ENCODE measurements at places on chromosomes 3 and 15.

DNA sequence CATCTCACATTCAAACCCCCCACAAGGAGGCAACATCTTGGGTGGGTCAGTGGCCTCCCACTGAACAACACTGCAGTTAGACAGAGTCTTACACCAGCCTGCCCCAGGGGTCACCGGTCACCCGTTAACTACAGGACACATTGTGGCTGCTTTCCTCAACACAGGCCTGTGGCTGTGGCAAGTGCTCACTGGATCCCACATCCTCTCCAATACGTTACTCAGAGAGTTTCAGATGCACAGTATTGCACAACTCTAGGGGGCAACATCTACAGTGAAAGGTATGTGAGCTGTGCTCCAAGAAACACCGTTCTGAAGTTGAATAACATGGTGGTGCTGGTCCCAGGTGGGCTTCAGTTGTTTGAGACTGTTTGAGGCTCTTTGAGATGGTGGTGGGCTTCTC is 41.0 kb downstream of the CTDSPL start:
- DNase-seq: no peak

- DNase-seq: no peak
Observed at GRCh38 chr3:170352936-170353335, 4.6 kb upstream of the SKIL start.

DNA sequence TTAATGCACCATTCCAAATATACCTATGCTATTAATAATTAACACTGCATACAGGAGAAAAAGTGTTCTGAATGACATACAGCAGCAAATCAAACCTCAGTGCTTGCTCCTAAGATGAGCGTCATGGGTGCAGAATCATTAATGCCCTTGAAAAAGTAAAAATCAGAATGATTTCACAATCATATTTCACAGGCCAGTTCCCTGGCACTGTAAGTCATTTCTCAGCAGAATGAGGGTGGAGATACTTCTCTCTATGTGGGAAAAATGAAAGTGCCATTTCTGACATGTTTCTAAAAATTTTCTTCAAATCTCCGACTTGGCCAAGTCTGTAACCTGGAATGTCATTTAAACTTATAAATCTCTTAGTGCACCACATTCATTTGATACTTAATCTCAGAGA is 549.8 kb upstream of the AGTR1 start:
- no peak for DNase-seq

DNA sequence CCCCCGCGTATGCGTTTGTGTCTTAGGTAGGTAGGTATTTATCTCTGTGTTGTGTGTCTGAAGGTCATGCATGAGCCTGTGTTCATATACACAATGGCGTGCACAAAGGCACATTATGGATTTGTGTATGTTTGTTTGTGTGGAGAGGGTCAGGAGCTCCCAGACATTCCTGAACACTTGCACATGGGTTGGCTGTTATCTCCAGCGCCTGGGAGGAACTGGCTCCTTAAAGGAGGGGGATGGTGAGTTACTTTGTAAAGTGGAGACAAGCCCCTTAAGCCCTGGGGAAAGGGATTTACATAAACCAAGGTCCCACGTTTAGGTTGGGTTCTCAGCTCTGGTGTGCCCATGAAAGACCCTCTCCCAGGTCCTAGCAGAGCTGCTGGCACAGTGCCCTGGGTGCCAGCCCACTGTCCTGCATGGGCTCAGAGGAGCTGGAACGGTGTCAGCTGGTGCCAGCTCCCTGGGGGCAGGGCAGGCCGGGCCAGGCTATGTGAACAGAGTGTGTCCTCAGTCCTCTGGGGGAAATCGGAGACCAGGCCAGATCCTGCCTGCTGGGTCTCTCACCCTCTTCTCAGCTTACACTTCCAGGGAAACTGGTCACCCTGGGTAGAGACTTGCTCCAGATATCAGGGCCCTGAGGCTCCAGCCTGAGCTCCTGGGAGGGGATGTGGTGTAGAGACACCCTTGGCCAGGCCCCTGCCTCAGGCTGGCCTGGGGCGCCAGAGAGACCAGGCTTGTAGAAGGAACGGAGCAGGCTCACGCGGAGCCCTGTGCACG is 25.1 kb downstream of the SNX33 start:
- peak; percentile 76 for DNase-seq

DNA sequence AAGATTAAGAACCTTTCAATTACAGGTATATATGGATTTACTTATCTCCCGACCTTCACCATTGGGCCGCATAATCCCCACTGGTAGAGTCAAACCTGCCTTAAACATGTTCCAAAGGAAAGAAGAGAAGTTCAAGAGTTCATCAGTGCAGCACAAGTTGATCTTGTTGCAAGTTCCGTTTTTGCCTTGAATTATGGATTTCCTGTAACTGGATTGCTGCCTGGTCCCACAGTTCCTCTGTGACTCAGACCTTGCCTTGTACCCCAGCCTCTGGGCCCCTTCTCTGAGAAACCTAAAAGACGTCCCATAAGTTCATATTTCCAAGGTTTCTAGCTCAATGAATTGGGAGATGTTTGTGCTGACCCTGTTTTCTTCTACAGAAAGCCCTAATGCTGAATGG is 112.5 kb upstream of the THBS1 start:
- no peak for DNase-seq

DNA sequence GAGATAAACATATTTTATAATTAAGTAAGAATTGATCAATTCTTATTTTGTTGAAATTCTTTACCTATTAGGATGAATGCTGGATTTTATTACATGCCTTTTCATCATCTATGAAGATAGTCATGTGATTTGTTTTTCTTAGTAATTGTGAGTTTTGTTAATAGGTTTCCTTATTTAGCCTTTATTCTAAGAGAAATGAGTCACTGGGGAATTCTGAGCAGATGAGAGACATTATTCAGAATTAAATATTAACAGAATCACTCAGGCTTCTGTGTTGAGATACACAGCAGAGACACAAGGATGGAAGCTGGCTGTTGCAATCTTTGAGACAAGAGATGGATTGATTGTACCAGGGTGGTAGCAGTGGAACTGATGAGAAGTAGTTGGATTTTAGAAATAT is 7.4 kb upstream of the ANO10 start:
- no peak for DNase-seq

- DNase-seq: no peak
Observed at GRCh38 chr3:94643400-94643799, 580.5 kb downstream of the NSUN3 start.

DNA sequence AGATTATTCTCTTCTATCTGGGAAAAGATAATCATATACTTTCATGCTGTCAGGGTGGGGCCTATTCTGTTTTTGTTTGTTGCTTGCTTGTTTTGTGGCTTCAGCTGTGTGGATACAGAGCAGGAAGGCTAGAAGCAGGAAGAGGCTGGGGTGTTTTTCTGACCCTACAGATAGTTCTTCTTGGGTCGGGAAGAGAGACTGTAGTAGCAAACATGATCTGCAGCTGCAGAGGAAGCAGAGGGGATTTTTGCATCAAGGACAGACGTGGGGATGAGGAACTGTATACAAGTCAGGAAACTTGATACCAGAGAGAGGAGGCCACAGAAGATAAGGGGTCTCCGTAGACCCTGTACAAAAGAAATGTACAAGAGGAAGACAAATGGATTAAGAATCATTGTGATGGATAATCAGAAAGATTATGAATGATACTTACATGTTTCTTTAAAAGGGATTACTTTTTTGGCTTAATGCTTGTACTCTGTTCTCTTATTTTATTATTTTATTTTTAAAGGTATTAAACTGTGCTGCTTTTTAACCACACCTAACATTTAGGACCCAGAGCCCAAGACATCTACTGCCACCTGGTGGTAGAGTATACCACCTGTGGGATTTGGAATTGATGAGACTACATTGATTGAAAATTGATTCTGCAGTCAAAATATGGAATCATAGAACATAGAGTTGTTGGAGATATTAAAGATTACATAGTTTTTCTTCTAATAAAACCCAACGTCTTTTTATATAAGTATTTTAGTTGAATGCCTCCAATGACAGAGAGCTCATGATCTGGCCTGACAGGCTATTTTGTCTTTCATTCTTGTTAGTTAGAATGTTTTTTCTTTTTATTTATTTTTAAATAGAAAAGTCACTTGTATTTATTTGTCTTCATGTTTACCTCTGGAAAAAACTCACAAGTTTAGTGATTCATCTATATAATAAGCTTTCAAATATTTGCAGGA is 87.3 kb upstream of the ROPN1 start:
- no peak for DNase-seq

DNA sequence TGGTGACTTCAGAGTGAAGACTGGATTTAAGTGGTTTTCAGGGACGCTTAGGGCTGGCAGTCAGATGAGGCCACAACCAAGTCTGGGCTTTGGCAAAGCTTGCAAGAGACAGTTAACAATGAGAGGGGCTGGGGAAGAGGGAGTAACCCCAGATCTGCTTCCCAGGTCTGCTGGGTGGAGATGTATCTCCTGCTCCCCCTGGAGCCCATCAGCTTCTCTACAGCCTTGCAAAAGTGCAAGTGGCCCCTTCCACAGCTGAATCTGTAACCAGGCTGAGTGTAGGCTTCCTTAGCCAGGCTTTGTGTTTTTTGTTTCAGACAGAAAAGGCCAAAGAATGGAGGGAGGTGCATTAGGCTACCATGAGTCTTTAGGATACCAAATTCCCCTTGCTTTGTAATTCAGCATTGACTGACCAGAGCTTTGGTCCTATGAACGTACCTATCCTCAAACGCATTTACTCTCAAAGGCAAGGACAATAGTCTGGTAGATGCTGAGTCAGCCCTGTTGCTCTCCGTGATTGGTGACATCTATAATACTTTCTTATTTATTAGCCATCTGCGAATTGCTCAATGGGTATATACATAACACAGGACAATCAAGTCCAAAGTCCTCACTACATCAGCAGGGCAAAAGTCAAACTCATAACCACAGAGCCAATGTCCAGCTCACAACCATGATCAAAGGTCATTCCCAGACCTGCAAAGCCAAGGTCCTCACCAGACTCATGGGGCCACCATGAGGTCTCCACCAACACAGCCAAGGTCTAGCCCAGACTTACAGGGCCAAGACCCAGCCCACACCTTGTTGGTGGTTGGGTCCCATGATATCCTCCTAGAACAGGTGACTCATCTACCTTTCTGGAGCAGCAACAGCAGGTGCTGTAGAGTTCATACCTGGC is 17.1 kb downstream of the CCDC13 start:
- no peak for DNase-seq

- DNase-seq: peak; percentile 56
Observed at GRCh38 chr3:149717391-149718056, 34.8 kb downstream of the COMMD2 start.

DNA sequence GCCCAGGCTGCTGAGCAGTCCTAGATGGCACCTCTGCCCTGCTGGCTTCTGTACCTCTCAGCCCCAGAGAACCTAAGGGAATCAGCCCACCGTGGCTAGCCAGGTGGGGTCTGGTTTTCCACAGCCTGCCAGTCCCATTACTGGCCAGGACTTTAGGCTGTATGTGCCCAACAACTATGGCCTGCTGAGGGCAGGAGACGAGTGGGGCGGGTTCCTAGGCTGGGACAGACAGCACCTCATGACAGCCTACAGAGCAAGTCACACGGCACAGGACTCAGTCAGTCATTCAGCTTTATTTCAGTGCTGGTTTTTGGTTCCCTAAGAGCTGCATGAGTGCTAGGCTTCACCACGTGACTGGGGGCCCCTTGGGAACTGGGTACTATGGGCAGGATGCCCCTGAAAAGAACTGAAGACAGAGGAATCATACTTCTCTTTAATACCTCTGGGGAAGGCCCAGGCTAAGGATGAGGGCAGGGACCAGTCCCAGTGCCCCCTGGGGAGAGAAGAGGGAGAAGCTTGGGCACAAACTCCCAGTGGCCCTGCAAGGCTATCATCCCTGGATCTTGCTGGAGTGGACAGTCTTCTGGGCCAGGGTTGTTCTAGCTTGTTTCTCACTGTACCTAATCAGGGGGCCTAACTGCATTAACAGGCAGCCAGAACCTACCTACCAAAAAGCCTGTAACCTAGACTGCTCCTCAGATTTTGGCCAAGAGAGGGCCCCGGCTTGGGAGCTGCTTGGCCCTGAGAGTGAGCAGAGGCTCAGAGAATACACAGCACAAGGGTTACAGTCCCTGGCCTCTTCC is 14.8 kb downstream of the CLK3 start:
- no peak for DNase-seq

DNA sequence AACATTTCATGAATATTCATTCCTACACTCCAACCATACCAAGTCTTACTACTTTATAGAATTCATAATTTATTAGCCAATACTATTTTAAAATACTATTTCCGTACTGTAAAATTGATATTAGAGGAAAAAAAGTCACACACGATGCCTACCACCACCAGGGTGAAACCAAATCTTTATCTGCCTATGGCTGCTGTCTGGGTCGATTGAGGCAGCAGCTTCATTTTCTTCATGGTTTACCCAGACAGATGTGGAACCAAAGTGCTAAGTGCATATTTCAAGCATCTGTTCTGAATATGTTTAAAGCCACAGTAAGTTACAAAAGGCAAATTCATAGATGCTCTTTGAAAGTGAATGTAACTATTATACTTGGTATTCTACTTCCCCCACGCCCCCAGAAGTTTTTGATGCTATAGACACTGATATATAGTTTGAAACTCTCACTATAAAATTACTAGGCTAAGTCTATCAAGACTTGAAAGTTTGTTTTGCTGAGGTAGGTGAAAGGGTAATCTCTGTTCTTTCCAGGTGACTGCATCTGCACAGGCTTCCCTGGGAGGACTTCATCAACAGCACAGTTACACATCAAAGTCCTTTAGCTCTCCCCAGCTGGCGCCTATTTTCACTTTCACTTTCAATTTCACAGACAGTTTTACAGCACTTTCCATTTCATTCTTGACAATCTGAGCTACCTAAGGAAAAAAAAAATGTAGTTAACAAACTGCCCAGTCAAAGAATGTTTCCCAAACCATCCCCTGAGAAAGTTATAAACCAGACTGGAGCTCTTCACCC is 113.9 kb downstream of the POLQ start:
- no peak for DNase-seq

GRCh38 chr15:83959477-83959876 is 276.1 kb upstream of the GOLGA6L4 start:
- DNase-seq: no peak

GRCh38 chr3:12929801-12930200 is 88.4 kb upstream of the RPL32 start:
- DNase-seq: no peak

DNA sequence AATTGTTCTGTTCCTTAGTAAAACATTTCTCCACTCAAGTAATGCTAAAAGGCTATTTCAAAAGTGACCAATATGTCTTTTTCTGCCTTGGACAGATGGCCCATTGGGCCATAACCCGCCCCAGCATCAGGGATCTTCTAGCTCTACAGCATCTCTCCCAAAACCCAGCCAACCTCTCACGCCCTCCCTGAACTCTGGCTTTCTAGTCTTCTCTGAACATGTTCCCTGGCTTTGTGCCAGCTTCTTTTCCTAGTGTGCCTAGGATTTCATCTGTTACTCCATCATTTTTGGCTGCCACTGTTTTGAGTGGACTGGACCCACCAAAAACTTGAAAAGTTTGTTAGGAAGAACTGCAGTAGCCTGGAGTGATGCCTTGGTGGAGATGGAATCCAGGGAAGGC is 30.7 kb downstream of the TRPM1 start:
- no peak for DNase-seq

GRCh38 chr3:134145183-134145582 is 105.5 kb downstream of the RYK start:
- DNase-seq: no peak

GRCh38 chr3:150371741-150372254 is 36.3 kb upstream of the TSC22D2 start:
- DNase-seq: peak; percentile 83
